Psoas muscle (tissue), 8 donors: ENCODE measurements at places on chromosomes 16 and 17. TPM values are rescaled to one million over a fixed set of nuclear protein-coding genes. Genes with fewer than 3 reads are reported as not detected.
A peak's percentile ranks its signal among the peaks of the same experiment; 100 is the strongest.

DNA sequence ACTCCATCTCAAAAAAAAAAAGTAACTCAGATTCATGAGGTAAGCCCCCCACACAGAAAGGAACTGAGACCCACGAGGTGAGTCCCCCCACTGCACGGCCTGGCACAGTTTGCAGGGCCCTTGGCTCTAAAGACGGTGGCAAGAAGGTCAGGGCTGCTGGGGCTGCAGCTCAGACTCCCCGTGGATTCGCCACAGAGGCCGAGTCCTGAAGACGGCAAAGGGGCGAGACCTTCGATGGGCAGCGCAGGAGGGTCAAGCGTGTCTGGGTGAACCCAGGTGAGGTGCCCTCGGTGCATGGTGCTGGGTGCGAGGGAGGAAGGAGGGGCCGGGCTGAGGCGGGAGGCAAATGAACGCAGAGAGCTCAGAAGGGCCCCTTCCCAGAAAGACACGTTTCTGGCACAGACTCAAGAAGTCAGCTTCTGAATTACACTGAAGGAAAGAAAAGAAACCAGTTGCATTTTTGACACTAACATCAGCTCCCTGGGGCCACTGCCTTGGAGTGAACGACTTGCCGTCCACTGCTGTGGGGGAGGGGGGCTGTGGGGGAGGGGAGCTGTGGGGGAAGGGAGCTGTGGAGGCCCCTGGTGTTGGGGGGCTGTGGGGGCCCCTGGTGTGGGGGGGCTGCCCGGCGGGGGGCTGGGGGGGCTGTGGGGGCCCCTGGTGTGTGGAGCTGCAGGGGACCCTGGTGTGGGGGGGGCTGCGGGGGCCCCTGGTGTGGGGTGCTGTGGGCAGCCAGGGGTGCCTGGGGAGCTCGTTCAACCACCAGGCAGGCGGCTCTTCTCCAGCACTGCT is 69.8 kb upstream of the METRNL start:
- no peak for DNase-seq

DNA sequence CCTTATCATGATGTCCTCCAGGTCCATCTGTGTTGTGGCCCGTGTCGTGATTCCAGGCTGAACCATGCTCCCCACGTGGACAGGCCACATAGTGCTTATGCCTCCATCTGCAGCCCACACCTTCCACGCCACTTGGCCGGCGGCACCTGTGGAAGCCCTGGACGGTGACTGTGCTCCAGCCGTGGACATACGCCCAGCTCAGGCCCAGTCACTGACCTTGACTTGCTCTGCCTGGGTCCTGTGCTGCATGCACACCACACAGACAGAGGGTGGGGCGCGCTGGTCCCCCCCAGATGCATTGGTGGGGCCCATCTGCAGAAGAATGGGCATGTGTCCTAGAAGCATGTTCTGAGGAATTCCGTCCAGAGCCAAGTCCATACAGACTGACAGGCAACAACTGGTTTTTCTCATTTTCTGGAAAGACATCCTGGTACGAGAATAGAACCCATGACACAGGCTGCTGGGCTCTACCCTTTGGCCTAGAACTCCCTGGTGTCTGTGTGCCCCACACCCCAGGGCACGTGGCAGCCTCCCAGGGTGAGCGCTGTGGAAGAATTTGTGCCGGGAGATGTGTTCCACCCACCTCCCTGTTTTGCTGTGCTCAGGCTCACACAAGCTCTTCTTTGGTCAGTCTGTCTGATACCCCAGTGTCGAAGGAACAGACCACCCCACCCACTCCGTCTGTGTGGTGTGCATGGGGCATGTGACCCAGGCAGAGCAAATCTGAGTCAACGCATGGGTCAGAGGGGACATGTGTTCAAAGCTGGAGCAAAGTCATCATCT is 39.5 kb downstream of the GPT2 start:
- DNase-seq: peak; percentile 51

DNA sequence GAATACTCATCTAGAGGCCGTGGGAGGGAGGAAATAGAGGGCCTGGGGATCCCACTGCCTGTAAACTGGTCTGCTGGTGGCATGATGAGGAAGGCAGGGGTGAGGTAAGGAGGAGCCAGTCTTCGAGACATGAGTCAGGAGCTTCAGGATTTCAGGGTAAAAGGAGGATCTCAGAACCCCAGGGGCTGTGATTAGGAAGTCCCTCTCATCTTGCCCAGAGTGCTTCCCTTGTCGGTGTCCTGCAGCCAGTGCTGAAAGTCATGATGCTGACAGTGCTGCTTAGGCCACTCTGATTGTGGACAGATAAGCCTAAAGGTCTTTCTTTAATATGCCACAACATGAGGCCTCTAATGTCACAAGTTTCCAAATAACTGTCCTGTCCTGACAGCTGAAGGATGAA is 29.6 kb downstream of the COG4 start:
- no peak for DNase-seq

DNA sequence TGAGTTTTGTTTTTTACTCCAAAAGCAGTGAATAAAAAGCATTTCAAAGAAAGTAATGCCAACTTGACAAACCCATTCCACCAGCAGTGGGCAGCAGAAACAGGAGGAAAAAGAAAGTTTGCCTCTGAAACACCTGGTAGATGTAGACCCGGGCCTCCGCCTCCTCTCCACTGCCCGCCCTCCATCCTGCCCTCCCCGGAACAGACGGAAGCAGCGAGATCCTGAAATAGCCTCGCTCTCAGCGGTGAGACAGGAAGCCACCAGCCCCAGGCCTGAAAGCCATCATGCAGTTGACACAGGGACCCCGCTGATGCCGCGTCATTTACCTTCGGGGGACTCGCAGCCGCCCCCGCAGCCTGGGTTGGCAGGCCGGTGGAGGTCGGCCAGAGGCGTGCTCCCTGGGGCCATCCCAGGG is 67.8 kb downstream of the C16orf78 start:
- no peak for DNase-seq

GRCh38 chr17:64682261-64683181 is 20.4 kb upstream of the SMURF2 start:
- no peak for DNase-seq

DNA sequence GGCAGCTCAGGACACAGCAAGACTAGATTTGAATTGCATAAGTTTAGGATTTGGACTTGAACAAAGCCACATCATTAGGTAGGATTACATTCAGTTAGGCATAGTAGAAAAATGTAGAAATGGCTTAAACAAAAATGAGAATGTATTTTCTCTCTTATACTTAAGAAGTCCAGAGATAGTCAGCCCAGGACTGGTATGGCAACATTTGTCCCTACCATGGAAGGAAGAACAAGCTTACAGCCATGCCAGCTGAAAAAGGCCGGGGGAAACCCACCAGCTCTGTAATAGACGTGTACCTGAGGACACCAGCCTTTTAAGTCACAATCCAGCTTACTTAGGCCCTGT is 11.2 kb upstream of the TMIGD1 start:
- DNase-seq: no peak

GRCh38 chr16:67915831-67916723 is 15.6 kb downstream of the CTRL start:
- DNase-seq: no peak

The MMP25 gene
- total RNA-seq: 1.0 TPM

The GPR142 gene
- total RNA-seq: not detected

The CDK3 gene
- total RNA-seq: 0.61 TPM

The CAMTA2 gene
- 43.0 TPM for total RNA-seq
